H9 (cell line): ENCODE measurements at places on chromosomes 6 and 20.

DNA sequence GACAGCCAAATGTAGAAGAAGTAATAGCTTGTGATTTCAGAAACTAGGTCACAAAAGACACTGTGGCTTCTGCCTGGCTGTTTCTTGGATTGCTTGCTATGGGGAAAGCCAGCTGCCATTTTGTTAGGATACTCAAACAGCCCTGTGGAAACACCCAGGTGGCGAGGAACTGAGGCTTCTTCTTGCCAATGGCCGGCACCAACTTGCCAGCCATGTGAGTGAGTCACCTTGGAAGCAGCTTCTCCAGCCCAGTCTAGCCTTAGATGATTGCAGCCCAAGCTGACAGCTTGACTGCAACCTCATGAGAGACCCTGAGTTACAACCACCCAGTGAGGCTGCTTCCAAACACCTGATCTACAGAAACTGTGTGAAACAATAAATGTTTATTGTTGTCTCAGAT is 11.9 kb upstream of the KIAA1755 start:
- no peak for DNase-seq

DNA sequence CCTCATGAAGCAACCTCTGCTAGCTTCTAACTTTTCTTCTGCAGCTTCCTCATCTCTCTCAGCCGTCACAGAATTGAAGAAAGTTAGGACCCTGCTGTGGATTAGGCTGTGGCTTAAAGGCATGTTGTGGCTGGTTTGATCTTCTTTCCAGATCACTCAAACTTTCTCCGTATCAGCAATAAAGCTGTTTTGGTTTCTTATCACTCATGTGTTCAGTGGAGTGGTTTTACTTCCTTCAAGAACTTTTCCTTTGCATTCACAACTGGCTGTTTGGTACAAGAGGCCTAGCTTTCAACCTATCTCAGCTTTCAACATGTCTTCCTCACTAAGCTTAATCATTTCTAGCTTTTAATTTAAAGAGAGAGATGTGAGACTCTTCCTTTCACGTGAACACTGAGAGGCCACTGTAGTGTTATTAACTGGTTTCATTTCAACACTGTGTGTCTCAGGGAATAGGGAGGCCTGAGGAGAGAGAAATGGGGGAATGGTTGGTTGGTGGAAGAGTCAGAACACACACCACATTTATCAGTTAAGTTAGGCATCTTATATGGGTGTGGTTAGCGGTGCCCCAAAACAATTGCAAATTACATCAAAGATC is 17.2 kb downstream of the ZSCAN23 start:
- no peak for DNase-seq

GRCh38 chr6:25369433-25370177 is 90.4 kb downstream of the CARMIL1 start:
- DNase-seq, result peak; percentile 32

- no peak for DNase-seq
Measured at GRCh38 chr6:90175627-90176538, 120.8 kb downstream of the BACH2 start.
